ENCODE measurements at places on chromosomes 1 and 21.
A peak's percentile ranks its signal among the peaks of the same experiment; 100 is the strongest.

DNA sequence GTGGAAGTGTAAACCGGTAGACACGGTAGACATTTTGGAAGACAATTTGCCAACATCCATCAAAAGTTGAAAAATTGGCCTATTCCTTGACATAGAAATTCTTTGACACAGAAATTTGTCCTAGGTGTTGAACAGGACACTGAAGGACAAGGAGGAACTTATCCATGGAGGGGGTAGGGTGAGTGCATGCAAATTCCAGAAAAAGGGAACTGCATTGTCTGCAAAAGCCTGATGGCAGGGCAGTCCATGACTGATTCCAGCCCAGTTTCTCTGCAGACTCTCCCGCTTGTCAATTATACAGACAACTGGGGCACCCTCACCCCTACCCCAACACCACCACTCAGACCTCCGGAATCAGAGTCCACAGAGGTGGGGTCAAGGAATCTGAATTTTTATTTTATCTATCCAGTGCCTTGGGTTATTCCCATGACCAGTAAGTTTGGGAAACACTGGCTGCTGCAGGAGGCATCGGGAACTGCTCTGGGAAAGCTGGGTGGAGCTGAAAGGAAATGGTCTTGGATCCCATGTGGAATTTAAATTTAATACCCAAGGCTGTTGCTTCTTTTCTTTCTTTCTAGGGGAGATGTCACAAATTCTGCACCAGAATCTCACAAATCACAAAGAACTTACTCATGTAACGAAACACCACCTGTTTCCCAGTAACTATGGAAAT, 103.3 kb upstream of the SLC45A1 start:
- DNase-seq: no peak

DNA sequence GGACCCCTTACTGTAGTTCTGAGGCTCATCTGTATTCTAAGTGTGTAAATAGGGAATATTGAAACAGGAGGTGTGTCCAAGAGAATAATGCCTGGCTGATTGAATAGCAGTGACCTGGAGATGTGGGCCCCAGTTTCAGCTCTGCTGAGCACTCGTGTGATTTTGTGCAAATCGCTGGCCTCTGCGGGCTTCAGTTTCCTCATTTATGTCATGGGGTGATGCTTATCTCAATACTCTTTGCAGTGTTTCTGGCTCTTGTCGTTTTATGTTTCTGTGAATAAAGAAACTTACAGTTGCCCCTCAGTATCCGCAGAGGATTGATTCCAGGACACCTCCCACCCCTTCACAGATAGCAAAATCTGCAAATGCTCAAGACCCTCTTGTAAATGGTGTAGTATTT, 5.0 kb downstream of the COG2 start:
- DNase-seq: no peak

DNA sequence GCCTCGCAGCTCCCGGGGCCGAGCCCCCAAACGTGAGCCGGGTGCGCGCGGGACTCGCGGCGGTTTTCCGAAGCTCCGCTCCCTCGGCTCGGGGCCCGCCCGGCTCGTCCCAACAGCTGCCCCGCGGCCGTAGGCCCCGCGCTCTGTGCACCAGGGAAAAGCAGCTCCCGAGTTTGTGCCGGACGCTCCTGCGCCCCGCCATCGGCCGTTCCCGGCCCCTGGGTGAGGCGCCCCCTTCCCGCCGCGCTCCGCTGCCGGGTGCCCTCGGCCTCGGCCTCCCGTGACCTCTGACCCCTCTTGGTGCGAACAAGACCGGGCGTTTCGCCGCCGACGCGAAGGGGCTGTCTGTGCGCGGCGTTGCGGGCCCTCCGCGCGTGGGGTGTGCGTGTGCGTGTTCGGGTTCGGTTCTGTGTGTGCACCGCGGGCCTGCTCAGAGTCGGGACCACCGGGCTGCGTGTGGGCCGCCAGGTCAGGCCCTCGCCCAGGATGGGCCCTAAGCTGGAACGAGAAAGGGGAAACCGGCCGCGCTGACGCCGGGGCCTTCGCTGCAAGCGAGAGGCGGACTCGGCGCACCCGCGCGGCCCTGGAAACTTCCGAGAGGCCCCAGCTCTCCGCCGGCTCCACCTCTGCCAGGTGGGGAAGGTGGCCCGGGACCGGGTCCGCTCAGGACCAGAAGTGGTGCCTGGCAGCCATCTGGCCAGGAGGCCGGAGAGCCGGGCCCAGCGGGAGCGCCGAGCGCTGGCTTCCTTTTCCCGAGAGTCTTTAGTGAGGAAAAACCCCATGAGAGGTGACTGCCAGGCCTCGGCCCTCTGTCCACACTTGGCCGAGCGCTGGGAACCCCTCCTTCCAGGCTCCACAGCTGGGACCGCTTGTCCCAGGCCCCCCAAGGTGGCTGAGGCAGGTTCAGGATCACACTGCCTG, 1.9 kb downstream of the PRDM16 start:
- no peak for DNase-seq

DNA sequence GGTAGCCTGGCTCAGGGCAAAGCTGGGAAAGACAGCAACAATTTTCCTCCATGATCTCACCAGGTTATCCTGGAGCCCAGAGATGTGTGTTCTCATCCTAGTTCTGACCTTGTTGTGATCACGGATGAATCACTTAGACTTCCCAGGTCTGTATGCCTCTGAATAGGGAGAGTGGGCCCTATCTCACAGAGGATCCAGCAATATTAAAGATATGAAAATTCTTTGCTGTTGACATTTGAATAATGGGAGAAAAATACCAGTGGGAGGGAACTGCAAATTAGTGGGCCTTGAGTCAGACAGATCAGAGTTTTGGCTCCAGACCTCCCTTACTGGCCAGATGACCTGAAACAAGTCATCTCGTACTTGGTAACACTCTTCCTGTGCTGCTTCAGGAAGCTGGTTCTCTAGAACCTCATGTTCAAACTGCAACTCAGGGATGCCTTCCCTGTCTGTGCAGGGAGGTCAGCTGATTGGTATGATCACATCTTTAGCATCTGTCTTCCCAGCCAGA, 32.8 kb upstream of the RNF19B start:
- no peak for DNase-seq

GRCh38 chr1:218692808-218693207, 347.7 kb downstream of the TGFB2 start:
- DNase-seq: no peak

- DNase-seq: no peak
Measured at GRCh38 chr1:101854271-101854670, 142.5 kb downstream of the OLFM3 start.

GRCh38 chr1:32536117-32536516, 3.1 kb upstream of the ZBTB8A start:
- DNase-seq: no peak

DNA sequence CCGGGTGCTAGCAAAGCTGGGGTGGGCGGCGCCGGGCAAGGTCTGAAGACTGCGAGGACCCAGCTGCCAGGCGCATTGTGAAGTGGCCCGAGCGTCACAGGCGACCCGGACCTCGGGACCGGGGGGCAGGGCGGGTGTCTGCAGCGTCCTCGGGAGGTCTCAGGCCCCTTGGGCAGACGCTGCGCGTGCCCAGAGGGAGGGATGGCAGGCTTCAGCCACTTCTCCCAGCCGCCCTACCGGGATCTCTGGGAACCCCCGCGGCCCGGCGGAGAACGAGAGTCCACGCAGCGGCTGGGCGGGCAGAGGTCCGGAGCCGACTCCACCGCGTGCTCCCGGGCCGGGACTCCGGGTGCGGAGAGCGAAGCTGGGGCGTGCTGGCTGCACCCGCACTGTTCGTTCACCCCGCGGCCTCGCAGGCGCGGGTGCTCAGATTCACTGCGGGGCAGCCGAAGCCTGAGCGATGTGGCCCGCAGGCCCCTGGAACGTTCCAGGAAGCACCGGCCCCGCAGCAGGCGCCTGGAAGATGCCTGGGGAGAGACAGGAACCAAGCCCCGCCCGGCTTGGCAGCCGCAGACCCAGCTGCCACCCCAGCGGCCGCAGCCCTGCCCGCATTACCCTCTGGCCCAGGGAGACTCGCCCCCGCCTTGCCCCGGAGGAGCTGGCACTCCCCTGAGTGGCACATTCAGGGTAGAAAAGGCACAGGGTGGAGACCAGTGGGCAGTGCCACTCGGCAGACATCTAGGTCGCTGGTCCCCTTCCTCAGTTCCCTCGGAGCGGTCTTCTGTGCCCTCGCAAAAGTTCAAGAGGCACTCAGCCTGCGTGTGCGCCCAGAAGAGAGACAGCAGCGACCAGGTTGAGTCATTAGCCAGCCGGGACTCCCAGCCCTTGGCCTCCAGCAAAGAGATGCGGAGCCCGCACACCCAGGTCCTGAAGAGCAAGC, at the start of gene CCDC185:
TSS of gene CCDC185 (plus strand) at position 141 of the 940 bp plus-strand sequence. CDS start at position 202, 61 bp downstream.
- DNase-seq: no peak

DNA sequence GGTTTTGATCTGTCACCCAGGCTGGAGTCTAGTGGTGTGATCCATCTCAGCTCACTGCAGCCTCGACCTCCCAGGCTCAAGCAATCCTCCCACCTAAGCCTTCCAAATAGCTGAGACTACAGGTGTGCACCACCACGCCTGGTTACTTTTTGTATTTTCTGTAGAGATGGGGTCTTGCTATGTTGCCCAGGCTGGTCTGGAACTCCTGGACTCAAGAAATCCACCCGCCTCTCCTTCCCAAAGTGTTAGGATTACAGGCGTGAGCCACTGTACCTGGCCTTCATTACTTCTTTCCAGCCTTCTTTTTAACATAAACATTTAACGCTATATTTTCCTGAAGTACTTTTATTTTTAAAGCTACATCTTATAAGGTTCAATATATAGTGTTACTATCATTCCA, 18.4 kb upstream of the HMGCL start:
- no peak for DNase-seq

DNA sequence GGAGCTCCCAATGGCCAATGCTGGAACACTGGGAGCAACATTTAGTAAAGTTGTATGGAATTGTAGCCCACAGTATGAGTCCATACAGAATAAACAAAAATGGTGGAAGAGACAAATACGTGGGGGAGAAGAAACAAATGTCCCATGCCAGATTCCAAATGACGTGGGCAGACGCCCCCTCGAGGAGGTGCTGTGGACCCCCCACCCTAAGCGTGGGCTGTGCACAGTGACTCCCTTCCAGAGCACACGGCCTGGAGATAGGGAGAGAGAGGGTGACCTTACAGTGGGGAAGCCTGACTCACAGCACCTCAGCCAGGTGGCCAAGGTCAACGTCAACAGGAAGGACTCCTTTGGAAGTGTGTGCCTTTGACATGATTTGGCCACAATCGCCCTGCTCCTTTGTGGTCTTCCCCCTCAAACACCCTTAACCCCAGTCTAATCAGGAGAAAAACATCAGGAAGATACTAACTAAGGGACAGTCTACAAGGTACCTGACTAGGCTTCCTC, 13.7 kb upstream of the PDE9A start:
- DNase-seq: no peak

DNA sequence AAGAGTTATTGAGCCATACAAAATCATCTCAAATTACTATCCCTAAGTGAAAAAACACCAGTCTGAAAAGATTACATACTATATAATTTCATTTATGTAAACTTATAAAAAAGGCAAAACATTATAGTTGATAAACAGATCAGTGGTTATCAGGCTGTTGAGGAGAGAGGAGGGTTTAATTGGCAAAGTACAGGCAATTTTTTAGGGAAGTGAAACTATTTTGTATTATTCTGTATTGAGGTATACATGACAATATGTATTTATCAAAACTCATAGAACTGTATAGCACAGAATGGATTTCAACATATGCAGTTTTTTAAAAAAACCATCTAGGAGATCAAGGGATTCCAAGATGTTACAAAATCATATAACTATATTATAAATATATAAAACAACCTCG, 403.7 kb downstream of the LTN1 start:
- no peak for DNase-seq

DNA sequence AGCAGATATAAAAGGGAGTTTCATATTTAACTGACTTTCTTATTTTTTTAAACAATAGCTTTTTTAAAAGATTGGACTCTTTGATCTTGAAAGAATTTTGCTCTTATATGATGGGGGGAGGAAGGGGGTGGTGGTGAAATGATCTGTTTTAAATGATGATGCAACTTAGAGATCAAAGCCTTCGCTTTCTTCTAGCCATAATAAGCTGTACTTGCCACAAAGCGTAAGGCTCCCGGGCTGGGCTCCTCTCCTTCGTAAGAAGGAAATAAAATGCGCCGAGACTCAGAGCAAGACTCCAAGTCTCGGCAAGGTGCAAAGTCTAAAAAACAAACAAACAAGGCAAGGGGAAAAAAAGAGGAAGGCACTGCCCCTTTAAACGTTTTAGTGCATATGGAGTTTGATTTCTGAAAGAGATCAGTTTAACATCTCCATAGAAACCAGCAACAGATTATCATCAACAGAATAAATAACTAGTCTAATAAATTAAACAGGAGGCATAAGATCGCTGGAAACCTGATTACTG, 3.3 kb downstream of the CASZ1 start:
- no peak for DNase-seq

- no peak for DNase-seq
Measured at GRCh38 chr1:179938752-179939151, 15.9 kb upstream of the CEP350 start.

DNA sequence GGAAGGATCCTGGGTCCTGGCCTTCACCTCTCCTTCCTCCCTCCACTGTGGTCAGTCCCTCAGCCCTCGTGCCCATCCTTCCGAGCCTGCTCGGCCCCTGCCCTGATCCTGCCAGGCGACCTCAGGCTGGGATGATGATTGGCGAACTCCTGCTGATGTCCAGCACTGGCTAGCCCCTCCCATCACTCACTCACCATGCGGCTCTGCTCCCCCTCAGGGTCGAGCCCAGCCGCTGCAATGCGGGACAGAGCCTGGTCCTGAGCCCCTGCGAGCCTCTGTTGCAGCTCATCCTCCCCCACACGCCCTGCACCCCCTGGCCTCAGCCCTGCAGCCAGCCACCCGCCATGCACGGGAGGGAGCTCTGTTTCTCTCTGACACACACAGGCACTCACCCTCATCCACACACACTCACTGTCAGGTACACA, 100.2 kb downstream of the DMRTB1 start:
- no peak for DNase-seq

DNA sequence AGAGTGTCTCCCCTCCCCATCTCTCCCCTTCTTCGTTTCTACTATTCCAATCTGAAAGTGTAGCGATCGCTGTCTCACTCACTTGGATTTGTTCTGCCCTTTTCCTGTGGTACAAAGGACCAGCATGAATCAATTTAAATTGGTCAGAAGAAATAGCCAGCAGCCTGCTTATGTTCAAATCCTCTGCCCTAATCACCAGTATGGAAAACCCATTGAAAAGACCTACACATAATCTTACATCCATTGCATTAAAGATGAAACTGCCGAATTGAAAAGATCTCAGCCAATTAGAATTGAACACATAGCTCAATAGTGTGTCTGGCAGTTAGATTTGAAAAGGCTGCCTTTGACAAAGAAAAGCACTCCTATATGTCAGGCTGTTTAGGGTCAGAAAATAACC, 122.6 kb downstream of the TNNI3K start:
- no peak for DNase-seq

GRCh38 chr1:223712850-223713474, 623 bp downstream of the CAPN2 start:
- peak; percentile 25 for DNase-seq

DNA sequence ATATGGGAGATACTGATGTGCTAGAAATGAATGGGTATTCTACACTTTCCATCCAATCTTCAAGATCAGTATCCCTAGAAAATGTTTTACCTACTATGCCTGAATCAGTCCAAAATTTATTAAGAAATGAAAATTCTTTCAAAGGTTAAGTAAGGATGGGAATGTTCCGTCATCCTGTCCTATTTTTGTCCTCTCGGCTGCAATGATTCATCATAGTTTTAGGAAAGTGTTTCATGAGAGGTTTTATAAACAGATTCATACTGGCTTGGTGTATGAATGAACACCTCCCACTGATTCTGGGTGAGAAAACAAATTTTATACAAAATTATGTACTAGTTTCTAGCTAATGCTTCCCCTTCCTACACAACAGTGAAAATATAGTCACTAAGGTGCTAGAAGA, 504.6 kb upstream of the NR5A2 start:
- DNase-seq: no peak
